ENCODE measurements at places on chromosomes 16 and 17. TPM values are rescaled to one million over a fixed set of nuclear protein-coding genes. Genes with fewer than 3 reads are reported as not detected.

ULK2 gene
- 18.1 TPM for total RNA-seq

NXPH3 gene
- total RNA-seq = 1.9 TPM

SMIM5 gene
- 3.3 TPM for total RNA-seq

GRCh38 chr17:79600681-79601131, 10.1 kb downstream of the RBFOX3 start:
- DNase-seq = no peak

GRCh38 chr16:89096768-89097391, 3.2 kb downstream of the ACSF3 start:
- DNase-seq = peak; percentile 74

DNA sequence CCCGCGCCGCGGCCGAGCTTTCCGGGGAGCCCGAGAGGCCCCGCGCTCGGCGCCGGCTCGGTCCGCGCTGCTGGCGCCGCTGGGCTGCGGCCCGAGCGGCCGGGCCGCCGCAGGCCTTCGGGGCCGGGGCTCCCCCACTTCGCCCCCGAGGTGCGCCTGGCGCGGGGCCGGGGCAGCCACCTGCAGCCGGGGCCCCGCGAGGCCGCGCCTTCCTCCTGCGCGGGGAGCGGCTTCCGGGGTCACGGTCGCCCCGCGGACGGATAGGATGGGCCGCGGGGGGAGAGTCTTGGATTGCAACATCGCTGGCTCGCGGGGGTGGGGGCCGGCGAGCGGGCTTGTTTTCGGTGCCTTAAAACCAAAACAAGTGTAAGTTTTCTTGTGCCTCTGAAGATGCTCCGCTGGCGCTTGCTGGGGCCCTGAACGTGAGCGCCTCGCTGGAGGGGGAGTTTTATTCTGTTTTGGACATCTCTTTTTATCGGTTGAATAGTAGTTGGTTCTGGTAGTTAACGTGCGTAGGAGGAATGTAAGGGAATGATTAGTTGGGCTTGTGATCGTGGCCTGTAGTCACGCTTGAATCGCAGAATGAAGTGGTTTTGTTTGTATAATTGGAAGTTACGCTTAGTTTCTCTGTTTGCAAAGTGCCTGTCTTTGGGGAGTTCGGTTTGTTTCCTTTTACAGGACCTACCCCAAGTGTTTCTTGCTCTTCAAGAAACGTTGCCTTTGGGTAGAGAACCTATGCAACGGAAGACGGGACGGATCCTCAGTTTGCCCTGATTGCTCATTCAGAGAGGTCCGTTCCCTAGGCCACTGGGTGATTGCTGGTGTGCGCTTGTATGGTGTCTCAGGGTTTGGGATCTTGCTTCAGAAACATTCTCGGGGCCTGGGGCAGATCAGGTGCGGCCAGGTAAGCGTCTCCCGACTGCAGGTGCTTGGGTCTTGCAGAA, 724 bp downstream of the UBE2I start:
- DNase-seq = peak; percentile 93

GRCh38 chr16:49635591-49636581, 220.0 kb downstream of the ZNF423 start:
- peak; percentile 71 for DNase-seq

DNA sequence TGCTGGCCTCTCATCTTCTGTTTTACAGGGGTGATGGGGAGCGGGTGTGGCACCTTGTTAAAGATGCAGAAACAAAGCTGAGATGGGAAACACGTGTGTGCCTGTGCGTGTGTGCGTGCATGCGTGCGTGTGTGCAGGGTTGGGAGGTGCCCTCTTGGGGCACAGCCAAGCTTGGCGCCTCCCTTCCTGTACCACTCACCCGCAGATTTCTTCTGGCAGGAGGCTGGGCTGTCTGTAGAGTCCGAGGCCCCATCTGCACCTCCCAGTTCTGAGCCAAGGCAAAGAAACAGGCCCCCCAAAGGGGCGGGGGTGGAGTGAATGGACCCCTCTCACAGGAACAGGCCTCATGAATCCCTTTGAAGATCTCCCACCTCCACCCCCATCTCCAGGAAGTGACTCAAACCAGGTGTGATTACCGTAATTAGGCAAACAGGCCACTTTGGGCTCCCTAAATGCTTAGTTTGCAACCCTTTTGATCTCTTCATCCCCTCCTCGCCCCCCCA, 20.9 kb downstream of the TNS4 start:
- DNase-seq = peak; percentile 91

DNA sequence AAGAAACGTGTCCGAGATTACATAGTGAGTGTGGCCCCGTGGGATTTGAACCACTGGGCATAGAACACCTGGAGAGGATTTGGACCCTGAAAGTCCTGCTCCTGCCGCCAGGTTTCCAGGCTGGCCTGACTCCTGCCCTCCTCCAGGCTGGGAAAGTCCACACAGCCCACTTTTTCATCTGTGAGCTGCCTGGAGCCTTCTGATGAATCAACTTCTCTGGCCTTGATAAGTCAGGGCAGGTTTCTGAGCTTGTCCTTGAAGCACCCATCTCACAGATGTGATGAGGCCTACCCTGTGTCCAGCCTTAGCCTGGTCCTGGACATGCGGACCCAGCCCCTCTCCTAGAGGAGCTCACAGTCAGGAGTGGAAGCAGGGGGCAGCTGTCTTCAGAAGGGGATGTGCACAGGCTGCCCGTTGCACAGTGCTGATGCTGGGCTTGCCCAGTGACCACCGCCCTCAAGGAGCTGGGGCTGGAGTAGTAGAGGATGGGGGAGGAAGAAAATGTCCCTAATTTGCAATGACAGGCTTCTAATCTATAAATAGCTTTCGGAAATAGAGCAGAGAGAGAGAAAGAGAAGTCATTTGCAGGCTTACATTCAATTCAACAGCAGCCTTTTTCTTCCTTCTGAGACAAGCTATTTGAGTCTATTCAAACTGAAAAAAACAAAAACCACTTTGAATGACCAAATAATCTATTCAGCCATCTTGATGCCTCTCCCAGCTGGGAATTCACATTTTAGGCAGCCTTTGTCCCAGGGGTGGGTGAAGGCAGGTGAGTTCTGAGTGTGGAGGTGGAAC, 73.5 kb upstream of the DNAJA2 start:
- DNase-seq = no peak

- DNase-seq = no peak
These were observed 7.2 kb upstream of the C17orf78 start for GRCh38 chr17:37368577-37368976.

GRCh38 chr17:17391668-17392370, 85.0 kb upstream of the MED9 start:
- DNase-seq = no peak

GRCh38 chr17:32773856-32774694, 102.8 kb downstream of the MYO1D start:
- DNase-seq = no peak

- DNase-seq = no peak
These were observed 52.8 kb upstream of the ARHGAP44 start for GRCh38 chr17:12736526-12736925.
